Activated CD4-positive, alpha-beta T cell treated with anti-CD3 and anti-CD28 coated beads, Interleukin-10, Interleukin-2, amounts not matched to agents 100 ng/mL and 50 ng/mL, durations not matched to agents 16 hours and 8 hours (primary cell): ENCODE measurements at places on chromosomes 2 and 18.

GRCh38 chr2:235642446-235643098 lies 148.7 kb downstream of the AGAP1 start:
- no peak for DNase-seq

- no peak for DNase-seq
Observed at GRCh38 chr2:16012626-16013358, 72.4 kb downstream of the MYCN start.

GRCh38 chr18:12403601-12404506 lies 3.9 kb upstream of the PRELID3A start:
- peak; percentile 61 for DNase-seq

DNA sequence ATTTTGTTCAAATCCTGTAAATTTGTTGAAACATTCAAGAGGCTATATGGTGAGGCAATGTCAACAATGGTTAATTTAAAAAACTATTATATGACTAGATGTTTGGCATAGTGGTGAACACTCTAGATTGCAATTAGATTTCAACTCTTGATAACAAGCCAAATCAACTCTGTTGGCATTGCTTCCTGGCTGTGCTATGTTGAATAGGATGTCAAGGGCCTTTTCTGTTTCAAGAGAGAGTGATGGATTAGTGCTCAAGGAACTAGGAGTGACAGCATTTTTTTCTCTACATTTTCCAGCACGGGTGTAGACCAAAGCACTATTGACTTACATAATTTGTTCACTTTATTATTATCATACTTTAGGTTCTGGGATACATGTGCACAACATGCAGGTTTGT lies 172.4 kb upstream of the KCNH7 start:
- DNase-seq = no peak

- no peak for DNase-seq
Observed at GRCh38 chr2:54728669-54729120, 5.2 kb downstream of the EML6 start.

GRCh38 chr2:27792759-27793158 lies 21.2 kb downstream of the MRPL33 start:
- DNase-seq = no peak

DNA sequence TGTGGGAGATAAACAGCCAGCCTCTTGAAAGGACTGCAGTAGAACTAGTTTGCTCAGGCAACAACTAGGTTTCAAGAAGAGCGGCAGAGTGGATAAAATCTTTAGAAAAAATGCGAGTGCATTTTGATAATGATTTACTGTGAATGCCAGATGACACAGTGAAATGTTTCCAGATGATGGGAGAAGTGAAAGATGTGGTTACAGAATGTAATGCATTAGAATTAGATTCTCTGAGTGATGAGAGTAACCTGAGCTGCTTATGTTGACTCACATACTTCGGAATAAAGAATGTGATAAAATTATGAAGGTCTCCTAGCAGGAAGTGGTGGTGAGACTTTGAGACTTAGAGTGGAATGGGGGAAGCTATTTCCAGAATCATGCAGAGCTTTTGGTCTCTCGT lies 184.3 kb downstream of the GULP1 start:
- DNase-seq = no peak

DNA sequence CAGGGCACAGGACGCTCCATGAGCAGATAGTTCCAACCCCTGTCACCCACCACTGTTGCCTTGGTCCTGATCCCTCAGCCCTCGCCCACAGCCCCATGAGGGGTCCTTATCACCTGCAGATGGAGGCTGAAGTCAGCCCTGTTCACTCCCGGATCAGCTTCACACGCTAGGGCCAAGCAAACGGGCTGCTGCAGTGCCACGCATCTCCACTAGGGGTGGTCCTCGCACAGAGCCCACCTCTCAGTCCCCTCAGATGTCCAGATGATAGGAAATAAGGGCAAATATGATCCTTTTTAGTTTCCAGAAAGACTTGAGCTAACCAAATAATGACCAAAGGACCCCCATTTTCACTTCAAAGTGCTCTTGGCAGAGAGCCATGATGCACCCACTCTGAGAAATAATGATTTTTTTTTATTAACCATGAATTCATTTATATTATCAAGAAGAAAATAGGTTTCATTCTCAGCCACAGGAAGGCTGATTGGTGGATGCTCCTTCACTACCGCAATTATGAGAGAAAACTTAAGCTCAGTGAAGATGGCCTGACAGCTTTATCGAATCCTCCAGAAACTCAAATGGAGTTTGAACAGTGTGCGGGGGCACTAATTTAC lies 71.9 kb upstream of the KLHL29 start:
- DNase-seq = peak; percentile 11

- DNase-seq = no peak
Observed at GRCh38 chr2:149885468-149885867, 297.9 kb upstream of the MMADHC start.

- DNase-seq = no peak
Observed at GRCh38 chr18:34783501-34783900, 73.4 kb downstream of the DTNA start.

- DNase-seq = no peak
Observed at GRCh38 chr2:189899101-189899500, 114.9 kb downstream of the PMS1 start.

- DNase-seq = no peak
Observed at GRCh38 chr2:205696927-205697441, 14.7 kb downstream of the NRP2 start.

- peak; percentile 73 for DNase-seq
Observed at GRCh38 chr2:73290049-73290839, 3.1 kb downstream of the EGR4 start.

DNA sequence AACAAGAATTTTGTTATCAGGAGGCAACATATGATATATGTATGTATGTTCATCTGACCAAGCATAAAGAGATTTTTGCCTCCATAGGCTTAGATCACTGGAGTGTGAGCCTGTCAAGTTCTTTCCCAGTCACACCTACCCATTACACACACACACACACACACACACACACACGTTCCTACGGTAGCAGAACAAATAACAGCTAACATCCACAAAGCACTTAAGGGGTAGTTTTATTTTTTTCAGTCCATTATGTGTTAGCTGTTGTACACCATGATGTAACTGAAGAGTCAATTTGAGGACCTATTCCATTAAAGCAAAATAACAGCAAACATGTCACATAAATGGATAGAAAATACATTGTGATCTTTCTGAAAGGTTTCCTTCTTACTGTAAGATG lies 39.5 kb downstream of the UGP2 start:
- no peak for DNase-seq

- no peak for DNase-seq
Observed at GRCh38 chr2:68167186-68167585, 9.5 kb downstream of the PNO1 start.

DNA sequence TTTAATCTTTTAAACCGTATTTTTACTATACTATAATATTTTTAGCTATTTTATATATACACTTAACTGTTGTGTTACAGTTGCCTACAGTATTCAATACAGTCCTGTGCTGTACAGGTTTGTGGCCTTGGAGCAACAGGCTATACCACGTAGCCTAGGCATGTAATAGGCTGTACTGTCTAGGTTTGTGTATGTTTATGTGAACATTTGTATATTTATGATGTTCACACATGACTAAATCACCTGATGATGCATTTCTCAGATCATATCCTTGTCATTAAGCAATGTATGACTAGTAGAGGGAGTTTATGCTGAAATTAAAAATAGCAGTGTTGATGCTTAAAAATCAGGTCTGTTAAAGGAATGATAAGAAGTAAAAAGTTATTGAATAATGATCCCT lies 92.3 kb upstream of the RANBP2 start:
- DNase-seq = no peak

DNA sequence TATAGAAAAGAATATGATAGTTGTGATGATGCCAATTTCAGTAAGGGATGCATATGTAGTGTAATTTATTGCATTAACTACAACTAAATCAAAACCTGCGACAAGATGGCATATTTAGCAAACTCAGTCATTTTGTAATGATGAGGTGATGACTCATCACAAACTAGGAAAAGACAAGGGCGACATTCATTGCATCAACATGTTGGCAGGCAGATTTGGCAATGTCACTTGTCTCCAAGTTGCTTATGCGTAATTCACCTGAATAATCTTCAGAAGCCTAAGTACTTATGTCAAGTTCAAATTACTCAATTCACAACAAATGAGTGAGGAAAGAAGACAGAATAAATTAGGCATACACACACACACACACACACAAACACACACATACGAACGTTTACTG lies 273.2 kb upstream of the RGPD4 start:
- no peak for DNase-seq

- DNase-seq = no peak
Observed at GRCh38 chr2:215299337-215299859, 12.5 kb upstream of the ATIC start.

- no peak for DNase-seq
Observed at GRCh38 chr2:31353179-31353578, 61.4 kb downstream of the XDH start.

DNA sequence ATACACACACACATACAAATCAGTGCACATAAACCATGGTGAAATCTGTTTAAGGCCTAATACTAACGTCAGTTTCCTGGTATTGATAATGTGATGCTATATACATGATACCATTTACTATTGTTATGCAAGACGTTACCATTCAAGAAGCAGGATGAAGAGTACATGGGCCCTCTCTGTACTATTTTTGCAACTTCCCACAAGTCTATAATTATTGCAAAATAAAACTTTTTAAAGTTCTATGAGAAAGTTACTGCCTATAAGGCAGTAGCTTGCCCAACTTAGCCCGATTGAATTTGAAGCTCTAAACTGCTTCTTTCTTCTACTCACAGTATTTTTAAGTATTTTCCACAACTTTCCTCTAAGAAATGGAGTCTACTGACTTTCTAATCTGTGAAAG lies 74.0 kb downstream of the BCL2 start:
- DNase-seq = no peak

DNA sequence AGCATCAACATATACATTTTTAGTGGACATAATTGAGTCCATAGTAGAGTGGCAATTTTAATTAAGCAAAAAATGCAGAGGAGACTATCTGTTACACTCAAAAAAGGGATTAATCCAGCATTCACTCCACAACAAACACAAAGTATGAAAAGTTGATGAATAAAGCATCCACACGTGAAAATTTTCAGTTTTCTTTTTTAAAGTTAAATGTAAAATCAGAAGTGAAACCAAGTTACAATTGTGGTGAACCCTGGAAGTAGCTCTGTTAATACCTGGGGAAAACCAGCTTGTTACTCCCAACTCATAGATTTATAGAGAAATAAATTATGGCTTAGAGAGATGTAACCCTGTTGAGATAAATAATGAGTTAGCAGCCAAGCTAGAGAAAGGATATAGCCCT lies 807.8 kb downstream of the TRIB2 start:
- DNase-seq = no peak

- no peak for DNase-seq
Observed at GRCh38 chr18:27361477-27361876, 176.4 kb upstream of the CHST9 start.

- no peak for DNase-seq
Observed at GRCh38 chr18:34709104-34709503, 994 bp upstream of the DTNA start.

DNA sequence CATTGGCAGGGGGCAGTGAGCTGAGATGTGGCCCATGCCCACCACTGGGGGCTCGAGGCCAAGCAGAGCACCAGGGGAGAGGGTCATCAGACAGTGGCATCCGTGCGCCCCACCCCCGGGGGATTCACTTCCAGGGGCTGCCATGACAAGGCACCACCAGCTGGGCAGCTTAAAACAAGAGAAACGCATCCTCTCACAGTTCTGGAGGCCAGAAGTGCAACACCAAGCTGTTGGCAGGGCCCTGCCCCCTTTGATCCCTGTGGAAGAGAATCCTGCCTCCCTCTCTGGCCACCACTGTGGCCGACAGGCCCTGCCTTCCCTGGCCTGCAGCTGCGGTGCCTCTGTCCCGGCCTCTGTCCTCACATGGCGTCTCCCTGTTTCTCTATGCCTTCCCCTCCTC lies 187.7 kb upstream of the ID2 start:
- no peak for DNase-seq

DNA sequence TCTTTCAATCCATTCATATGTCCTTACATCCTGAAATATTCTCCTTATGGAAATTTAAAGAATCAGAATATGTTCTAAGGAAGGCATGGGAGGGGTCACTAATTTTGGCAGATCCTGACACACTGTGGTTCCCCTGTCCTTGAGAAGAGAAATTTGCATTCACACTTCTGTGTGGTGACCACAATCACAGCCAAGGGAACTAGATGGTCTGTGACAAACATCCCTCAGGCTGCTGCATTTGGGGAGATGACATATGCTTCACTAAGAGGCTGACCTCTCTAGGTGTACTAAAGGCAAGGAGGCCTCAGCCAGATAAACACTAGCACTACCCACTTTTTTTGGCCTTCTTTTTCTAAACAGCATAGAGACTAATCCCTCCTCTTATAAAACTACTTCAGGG lies 129.6 kb downstream of the MREG start:
- DNase-seq = no peak

- no peak for DNase-seq
Observed at GRCh38 chr2:142134911-142135310, 4.1 kb upstream of the LRP1B start.

DNA sequence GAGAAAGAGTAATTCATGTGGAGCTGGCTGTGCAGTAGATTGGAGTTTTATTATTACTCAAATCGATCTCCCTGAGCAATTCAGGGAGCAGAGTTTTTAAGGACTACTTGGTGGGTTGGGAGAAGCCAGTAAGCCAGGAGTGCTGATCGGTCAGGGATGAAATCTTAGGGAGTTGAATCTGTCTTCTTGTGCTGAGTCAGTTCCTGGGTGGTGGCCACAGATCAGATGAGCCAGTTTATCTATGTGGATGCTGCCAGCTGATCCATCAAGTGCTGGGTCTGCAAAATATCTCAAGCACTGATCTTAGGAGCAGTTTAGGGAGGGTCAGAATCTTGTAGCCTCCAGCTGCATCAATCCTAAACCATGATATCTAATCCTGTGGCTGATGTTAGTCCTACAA lies 17.0 kb upstream of the UGT1A8 start:
- no peak for DNase-seq

- DNase-seq = no peak
Observed at GRCh38 chr2:213544940-213545339, 260.7 kb downstream of the SPAG16 start.

DNA sequence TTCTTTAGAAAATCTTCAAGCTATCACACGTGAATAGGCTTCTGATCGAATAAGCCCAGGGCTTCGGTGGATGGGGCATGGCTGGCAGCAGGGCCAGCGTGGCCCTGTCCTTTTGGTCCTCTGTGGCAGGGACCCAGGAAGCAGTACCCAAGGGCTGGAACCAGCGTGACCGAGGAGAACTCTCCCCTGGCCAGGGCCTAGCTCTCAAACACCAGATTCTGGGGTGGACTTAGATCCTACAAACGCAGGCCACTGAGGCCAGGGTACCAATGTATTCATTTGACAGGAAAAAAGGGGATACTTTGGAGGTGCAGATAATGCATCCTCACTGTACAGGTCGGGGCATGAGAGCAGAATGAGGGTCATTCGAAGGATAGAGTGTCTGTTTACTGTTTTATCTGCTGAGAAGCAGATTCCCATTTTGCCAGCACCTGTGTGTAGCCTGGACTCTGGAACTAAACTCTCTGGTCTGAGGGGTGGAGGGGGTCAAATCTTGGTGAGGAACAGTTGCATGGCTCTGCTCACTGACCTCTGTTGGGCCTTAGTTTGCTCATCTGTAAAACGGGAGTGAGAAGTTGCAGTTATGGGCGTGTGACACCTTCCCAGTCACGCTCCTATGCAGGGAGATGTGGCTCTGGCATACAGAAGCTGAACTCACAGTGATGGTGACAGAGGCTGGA lies 51.4 kb downstream of the SH3BP4 start:
- no peak for DNase-seq
